ENCODE measurements at places on chromosomes 1 and 21.
A peak's percentile ranks its signal among the peaks of the same experiment; 100 is the strongest.

- no peak for DNase-seq
Observed at GRCh38 chr1:17880449-17880848, 125.3 kb downstream of the ACTL8 start.

GRCh38 chr21:36433059-36433709, 46.7 kb downstream of the CLDN14 start:
- DNase-seq: no peak

GRCh38 chr1:19163261-19163660, 46.8 kb downstream of the UBR4 start:
- peak; percentile 20 for DNase-seq

DNA sequence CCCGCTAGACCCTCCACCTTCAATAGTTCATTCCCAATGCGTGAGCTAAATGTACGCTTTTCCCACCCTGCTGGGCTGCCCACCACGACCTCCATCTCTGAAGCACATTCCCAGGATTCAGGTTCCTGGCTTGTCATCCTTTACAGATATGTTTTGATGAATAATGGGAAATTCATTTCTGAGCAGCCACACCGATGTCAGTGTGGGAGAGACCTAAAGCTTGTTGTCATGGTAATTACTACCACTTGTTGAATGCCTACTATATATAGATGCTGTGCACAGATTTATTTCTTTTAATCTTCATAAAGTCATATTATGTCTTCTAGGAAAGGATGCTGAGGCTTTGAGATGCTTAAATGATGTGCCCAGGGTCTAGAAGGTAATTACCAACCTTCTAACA, 8.0 kb downstream of the RCSD1 start:
- DNase-seq: no peak

DNA sequence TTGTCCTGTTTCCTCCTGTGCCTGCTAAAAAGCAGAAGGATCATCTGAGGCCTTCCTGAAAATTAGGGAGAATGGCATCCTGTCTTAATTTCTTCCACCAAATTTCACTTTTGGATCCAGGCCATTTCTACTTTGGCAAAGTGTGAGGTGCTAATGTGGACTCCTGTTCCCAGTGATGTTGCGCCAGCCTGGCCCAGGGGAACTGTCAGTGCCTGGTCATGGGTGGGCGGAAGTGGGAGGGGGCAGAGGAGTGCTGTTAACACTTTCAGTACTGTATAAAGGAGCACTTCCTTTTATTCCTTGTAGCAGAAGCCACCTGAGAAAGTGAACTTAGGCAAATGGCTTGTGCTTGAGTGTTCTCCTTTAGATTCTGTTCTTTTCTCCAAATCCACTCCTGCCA, 19.9 kb downstream of the ELAPOR1 start:
- DNase-seq: peak; percentile 33

- no peak for DNase-seq
Observed at GRCh38 chr1:86175756-86176155, 19.2 kb upstream of the COL24A1 start.

GRCh38 chr1:98327220-98327861, 334.2 kb upstream of the SNX7 start:
- DNase-seq: no peak

GRCh38 chr1:32754317-32755097, 51.9 kb upstream of the SYNC start:
- no peak for DNase-seq

- no peak for DNase-seq
Observed at GRCh38 chr1:31505911-31506497, 70.3 kb upstream of the TINAGL1 start.

DNA sequence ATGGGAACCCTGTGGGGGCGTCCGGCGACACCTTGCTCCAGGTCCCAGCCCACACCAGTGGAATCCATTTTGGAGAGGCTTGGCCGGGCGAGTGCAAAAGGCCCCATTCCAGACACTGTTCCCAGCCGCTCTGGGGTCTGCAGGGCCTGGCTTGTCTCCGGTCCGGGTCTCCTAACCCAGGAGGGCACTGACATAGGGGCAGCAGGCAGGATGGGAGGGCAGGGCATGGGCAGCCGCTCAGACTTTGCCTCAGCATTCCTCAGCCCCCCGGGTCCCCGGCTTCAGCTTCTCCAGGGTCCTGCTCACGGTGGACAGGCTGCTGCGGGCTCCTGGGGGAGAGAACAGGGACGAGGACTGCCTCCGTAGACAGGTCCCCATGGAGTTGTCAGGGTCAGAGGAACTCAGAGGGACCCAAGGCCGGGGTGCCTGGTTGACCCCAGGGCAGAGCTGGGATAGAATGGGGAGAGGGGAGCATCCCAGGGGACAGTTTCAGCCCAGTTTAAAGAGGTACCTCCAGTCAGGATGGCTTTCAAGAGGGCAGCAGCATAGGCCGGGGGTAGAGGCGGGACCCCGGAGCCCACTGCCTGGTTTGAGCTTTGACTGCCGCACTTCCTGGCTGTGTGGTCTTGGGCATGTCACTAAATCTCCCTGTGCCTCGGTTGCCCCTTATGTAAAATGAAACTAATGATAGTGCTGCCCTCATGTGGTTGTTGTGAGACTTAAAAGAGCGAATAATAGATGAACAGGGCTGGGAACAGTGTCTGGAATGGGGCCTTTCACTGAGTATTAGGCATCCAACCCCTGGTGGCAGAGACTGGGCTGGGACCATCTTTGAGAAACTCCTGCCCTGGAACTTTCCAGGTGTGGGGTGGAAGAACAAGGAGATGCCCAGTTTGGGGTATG, 3.7 kb downstream of the KNCN start:
- DNase-seq: peak; percentile 73

- DNase-seq: no peak
Observed at GRCh38 chr1:107450899-107451664, 310.2 kb downstream of the NTNG1 start.

All from MCF 10A (cell line).